Mammary epithelial cell (primary cell): ENCODE measurements at places on chromosomes 16 and 17.
A peak's percentile ranks its signal among the peaks of the same experiment; 100 is the strongest.

GRCh38 chr17:51662204-51663056 is 402.1 kb downstream of the UTP18 start:
- no peak for DNase-seq

DNA sequence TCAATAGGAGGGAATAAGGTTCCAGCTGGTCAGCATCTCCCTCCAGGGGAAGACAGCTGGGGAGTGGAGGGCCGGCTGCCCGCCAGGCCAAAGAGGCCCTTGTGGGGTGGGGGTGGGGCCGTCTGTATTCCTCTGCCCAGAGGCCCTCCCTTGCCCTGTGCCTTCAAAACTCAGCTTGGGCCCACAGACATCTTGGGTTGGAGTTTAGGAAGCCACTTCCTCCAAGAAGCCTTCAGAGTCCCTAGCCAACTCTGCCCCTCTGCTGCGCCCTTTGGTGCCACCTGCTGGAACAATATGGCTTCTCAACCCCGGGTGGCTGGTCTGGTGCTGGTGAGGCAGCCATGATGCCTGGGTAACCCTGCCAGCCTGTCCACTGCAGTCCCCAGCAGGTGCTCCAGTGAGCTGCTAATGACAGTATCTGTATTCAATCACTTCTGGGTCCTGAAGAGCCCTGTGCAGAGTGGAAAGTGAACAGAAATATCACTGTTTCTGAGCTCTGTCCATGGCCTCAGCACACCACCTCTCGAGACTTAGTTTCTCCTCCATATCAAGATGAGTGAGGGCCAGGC is 16.7 kb downstream of the HSD11B2 start:
- DNase-seq, result no peak

DNA sequence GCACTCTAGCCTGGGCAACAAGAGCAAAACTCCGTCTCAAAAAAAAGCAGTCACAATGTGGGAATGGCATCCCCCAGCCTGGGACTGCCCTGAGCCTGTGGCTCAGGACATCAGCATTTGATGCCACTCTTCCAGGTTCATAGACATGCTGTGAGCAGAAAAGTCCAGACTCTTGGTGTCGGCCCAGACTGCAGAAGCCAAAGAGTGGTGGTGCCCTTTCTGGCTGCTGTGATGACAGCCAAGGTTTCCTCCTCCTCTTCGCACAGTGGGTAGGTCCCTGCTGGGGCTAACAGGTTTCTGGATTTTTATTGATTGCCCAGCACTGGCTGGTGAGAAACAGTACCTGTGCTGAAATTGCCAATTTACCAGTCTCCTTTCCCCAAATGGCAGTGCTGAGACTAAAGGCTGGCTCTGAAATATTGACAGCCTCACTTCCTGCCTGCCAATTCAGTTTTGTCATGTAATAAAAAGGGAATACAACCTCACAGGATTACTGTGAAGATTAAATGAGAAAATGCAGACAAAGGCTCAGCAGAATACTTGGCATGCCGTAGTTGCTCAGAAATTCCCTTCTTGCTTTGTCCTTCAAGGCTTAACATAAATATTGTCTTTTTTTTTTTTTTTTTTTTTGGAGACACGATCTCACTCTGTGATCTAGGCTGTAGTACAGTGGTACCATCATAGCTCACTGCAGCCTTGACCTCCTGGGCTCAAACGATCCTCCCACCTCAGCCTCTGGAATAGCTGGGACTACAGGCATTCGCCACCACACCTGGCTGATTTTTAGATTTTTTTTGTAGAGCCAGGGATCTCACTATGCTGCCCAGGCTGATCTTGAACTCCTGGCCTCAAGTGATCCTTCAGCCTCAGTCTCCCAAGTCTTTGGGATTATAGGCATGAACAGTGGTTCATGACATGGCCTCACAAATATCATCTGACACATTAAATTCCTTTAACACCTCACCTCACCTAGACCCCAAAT is 15.5 kb upstream of the UBE2G1 start:
- DNase-seq, result no peak

- DNase-seq, result peak; percentile 45
These were observed 1466.0 kb downstream of the CDH11 start for GRCh38 chr16:63655846-63656245.

DNA sequence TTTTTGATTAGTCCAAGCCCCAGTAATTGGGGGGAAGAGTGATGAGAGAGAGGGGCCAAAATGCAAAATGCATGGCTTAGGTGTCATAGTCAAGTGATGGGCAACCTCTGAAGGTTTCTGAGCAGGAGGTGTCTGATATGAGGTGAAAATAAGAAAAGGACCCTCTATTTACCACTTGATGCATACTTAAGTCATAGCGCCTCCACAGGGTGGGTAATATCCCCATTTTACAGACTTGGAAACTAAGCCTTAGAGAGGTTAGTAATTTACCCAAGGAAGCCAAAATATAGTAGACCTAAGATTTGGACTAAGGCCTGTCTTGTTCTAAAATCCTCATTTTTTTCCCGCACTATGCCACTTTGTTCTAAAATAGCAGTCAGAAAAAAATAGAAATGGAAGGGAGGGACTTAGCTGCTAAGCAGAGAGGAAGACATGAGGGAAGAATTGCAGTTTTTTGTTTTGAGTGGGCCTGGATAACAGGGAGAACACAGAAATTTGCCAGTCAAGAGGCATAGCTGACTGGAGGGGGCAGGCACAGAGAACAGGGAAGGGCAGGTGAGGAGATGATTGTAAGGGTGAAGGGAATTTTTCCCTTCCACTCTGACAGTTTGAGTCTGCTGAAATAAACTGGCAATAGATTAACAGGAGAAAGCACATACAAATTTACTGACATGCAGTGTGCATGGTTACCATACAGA is 2.3 kb upstream of the GRB2 start:
- DNase-seq, result no peak

- no peak for DNase-seq
These were observed 10.0 kb downstream of the SLC22A31 start for GRCh38 chr16:89190150-89190958.

DNA sequence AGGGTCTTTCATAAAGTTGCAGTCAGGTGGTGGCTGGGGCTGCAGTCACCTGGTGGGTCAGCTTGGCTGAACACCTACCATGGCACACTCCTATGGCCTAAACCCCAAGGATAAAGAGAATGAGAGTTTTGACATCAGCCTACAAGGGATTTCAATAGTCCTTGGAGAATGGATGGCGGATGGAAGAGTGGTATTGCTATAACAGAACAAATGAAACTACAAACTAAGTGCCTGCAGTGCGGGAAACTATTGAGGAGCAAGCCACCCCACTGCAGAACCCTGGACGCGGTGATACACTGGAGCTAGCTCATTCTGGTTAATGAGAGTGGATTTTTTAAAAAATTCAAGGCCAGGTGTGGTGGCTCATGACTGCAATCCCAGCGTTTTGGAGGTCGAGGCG is 3.0 kb upstream of the PRPSAP2 start:
- no peak for DNase-seq

DNA sequence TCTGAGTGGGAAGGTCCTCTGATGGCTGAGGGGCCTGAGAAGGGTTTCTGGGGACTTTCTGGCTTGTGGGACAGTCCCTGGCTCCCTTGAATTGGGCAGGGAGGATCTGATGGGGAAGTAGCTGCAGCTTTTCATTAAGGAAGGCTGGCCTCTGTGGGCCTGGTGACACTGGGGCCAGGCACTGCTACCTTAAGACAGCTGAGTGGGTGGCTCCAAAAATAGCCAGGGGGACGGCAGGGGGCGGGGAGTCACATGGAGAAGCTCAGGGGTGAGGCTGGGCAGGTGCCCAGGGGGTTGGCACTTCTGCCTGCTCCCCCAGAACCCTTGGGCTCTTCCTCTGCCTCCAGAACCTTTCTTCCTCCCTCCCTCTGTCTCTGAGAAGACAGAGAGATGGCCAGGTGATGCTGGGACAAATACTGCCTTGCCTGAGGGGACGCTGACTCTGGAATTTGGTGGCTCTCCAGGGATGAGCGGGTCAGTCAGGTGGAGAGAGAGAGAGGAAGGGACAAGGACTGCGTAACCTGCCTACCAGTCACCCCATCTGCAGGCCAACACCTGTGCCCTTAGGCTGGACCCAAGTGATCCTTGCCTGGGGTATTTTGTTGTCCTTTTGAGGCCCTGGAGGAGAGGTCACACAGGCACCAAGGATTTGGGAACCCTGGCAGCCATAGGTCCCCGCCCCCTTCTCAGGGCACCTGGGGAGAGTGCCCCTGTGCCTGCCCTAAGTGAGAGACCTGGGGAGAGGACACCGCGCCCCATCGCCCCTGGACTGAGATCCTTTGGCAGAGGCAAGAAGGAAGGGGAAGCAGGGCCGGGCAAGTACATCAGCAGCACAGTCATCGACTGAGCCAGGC is 1.7 kb upstream of the SGCA start:
- DNase-seq, result no peak

GRCh38 chr17:81002409-81003361 is 11.0 kb downstream of the CHMP6 start:
- DNase-seq, result peak; percentile 65

DNA sequence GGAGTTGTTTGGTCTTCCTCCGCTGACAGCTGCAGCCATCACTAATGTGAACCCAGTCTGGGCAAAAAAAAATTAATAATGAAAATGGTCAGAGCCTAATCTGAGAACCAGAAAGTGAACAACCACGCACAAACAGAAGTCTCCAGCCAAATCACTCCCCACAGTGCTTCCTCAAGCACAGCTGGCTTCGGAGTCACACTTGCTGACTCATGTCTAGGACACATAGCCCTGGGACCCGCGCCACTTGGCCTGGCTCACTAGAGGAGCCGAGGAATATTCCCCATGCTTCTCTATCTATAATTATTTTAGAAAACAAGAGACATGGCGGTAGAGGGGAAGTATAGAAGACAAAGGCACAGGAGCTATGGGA is 109.1 kb downstream of the ZFHX3 start:
- DNase-seq, result peak; percentile 32

- no peak for DNase-seq
These were observed 30.1 kb downstream of the GNGT2 start for GRCh38 chr17:49180303-49180702.

DNA sequence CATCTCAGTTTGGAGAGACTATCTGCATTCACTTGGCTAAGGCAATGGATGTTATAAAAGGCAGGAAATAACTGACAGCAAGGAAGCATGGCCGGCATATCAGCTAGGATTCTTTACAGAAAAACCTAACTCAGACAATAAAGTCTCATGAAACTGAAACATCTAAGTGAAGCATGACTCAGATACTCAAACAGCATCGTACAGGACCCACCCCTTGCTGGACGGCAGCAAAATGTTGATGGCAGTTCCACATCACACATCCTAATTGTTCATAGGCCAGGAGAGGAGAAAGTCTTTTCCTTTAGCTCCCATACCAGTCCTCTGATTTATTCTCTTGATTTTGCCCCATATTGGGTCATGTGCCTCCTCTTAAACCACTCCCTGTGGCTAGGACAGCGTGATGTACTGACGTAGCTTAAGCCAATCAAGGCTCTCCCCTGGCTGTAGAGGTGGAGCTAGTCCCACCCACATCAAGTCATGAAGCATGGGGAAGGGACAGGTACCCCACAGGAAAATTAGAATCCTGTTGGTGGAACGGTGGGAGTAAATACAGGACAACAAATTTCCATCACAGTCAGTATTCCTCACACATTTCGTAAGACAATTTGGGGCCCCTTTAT is 178.9 kb downstream of the IRX3 start:
- no peak for DNase-seq

GRCh38 chr16:89600427-89600826 is 13.0 kb upstream of the DPEP1 start:
- DNase-seq, result peak; percentile 17

DNA sequence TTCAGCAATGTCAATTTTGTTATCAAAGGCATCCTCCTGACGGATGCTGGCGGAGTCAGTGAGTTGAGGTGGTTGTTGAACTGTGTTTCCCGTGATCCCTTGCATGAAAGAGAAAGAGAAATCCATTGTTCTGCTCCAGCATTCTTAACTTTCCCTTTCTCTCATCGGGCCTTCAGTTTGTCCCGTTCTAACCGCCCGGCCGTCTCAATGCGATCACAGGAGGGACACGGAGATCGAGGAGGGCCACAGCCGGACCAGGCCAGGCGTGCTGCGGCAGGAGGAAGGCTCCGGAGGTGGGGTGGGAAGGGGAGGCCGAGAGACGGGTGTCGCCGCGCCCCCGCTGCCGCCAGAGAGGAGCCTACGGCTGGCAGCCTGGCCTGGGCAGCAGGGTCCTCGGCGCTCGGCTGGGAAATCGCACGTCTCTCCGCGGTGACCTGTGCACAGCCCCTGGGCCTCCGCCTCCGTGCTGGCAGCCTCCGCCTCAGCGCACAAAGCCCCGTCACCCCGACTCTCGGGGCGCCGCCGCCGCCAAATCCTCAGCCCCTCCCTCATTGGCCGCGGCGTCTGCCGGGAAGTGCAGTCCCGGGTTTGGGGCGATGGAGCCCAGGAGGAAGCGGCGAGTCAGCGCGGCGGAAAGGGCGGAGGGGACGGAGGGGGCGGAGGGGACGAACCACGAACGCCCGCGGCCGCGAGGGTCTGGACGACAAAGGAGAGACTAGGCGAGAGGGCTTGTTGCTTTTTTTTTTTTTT is 38.1 kb downstream of the SOST start:
- DNase-seq, result peak; percentile 51

DNA sequence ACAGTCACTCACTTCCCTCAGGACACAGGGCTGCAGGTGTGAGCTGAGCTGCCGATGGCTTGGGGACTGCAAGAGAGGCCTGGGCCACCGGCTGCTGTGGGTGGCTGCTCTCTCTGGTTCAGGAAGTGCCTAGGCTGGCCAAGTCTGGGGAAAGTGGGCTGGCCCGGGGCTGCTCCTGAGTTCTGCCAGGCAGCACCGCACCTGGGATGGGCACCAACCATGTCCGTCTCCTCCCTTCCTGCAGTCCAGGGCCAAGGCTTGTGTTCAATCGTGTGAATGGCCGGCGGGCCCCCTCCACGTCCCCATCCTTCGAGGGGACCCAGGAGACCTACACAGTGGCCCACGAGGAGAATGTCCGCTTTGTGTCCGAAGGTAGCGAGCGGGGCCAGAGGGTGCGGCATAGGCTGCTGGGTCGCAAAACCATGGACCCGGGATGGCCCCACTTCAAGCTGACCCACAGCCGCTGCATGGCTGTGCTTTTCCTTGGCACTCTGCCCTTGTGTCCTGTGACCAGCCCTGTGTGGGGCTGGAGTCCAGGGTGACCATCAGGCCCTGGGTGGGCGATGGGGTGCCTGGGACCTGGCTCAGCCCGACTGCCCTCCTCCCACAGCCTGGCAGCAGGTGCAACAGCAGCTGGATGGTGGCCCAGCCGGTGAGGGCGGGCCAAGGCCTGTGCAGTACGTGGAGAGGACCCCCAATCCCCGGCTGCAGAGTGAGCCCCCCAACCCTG is 1.8 kb upstream of the WDR90 start:
- no peak for DNase-seq

- DNase-seq, result no peak
These were observed 40.2 kb downstream of the SLC7A5 start for GRCh38 chr16:87828907-87829621.

GRCh38 chr17:4843321-4844000 is 10.3 kb downstream of the MINK1 start:
- DNase-seq, result no peak
